ENCODE measurements at places on chromosomes 16 and 17.

GRCh38 chr17:36092230-36092629 is 2.3 kb upstream of the CCL3 start:
- no peak for DNase-seq

DNA sequence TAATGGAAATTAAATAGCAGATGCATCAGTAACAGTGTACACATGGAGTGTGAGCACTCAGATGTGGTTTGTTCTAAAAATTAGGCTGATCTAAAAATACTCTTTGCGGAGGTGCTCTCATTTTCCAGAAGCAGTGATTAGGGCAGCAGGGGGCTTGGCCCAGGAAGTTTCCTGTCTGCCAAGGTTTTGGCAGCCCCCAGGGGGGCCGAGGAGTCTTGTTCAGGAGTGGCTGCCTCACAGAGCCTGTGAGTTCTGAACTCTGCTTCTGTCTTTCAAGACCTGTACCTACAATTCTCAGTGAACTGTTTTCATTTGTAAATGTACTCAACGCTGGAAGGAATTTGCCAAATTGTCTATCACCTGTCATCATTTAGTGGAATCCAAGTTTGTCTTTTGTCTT is 388.4 kb upstream of the CDH11 start:
- no peak for DNase-seq

GRCh38 chr16:2178321-2179106 is 17.9 kb downstream of the CASKIN1 start:
- no peak for DNase-seq

DNA sequence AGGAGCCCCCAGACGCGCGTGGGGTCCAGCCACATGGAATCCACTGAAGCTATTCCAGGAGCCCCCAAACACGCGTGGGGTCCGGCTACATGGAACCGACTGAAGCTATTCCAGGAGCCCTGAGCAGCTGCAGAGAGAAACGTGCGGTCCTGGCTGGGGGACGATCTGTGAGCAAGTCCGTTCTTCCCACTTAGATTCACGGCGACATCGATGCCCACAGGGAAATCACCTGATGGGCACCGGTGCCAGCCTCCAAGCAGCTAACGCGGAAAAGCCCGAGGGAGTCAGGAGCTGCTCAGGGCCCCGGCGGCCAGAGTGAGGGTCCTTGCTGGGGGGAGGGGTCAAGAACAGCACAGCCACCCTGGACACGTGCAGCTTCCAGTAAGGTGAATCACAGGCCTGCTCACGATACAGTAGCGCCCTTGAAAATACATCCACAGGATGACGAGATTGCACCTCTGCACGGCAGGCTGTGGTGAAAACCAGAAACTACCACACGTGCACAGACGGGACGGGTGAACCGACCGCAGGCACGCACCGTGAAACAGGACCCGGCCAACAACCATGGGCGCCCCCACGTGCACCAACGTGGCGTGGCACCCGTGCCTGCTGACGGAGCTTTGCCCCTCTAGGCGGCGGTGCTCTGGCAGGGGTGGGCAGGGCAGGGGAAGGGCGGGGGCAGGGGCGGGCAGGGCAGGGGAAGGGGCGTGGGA is 77.7 kb upstream of the GNG13 start:
- no peak for DNase-seq

- DNase-seq = no peak
Observed at GRCh38 chr17:7465597-7466275, 13.7 kb downstream of the ZBTB4 start.

- DNase-seq = peak; percentile 57
Observed at GRCh38 chr17:4980644-4981216, 6.7 kb downstream of the CAMTA2 start.

DNA sequence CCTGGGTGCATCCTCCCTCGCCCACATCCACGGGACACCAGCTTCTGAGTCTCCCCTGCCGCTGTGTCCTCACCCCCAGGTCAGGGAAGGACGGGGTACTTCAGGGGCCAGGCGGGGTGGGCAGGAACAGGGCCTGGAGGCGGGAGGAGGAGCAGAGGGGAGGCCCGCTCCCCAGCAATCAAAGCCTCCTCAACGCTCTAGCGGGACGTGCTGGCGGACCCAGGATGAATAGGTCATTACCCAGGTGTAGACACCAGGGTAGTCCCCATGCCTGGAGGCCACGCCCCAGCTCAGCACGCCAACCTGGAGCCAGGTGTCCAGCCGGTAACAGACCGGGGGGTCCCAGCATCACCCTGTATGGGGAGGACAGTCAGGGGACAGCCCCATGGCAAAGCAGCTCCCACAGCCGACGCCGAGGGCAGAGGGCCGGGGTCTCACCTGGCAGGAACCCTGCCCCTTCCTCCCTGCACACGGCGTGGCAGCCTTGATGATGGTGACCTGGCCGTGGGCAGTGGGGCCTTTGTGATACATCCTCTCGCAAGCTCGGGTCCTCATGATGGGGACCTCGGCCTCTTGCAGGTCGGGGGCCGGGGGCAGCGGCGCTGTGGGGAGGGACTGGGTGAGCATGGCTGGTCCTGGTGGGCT is 24.2 kb downstream of the TPSD1 start:
- no peak for DNase-seq

DNA sequence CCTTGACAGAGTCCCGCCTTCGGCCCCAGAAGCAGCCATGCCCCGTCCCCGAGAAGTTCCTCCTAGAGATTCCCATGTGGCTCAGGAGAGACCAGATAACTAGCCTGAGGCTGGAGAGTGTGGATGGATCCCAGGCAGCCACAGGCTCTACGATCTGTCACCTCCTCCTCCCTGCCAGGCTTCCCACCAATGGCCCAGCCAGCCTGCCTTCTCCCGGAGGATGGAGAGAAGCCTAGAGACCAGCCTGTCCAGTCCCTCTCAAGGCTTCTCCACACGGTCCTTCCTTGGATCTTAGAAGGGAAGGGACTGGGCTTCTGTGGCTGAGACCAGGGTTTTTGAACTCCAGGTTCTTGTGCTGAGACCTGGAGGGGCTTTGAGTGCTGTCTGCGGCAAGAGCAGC is 1.6 kb upstream of the SMTNL2 start:
- no peak for DNase-seq

DNA sequence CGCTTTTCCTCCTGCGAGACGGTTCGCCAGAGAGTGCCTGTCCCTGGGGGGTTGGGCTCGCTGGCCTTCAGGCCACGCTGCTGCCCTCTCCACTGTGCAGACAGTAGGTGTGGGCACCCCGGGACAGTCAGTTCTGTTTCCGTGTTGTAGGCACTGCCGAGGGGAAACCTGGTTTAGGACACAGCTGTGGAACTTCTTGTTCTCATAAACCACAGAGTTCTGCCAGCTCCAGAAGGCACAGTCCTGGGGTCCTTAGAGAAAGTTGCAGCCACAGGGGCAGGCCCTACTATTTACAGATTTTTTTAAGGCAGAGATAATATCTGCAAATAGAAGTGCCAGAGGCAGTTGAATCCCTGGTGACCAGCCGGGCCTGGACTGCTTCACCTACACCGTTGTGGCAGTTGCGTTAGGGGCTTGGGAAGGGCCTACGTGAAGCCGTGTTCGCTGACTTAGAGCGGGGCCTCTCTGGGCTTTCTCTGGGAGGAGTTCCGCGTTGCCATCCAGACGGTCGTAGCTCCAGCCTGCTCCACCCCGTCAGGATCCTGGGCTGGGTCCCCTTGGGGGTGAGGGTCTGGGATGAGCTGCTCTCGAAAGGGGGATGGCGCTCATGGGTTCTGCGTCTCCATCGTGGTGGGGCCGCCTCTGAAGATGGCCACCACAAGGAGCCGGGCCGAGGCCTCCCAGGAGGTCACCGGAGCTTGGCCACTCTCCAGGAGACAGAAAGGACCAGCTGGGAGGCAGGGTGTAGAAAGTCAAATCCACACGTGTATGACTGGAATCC is 126.3 kb downstream of the BANP start:
- no peak for DNase-seq

DNA sequence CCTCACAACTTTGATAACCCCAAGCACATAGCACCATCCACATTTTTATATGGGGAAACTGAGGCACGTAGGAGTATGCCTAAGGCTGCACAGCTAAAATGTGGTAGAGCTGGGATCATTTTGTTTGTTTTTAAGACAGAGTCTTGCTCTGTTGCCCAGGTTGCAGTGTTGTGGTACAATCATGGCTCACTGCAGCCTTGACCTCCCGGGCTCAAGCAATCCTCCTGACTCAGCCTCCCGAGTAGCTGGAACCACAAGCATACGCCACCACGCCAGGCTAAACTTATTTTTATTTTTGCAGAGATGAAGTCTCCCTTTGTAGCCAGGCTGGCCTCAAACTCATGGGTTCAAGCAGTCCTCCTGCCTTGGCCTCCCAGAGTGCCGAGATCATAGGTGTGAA is 81.0 kb upstream of the GSE1 start:
- DNase-seq = no peak

DNA sequence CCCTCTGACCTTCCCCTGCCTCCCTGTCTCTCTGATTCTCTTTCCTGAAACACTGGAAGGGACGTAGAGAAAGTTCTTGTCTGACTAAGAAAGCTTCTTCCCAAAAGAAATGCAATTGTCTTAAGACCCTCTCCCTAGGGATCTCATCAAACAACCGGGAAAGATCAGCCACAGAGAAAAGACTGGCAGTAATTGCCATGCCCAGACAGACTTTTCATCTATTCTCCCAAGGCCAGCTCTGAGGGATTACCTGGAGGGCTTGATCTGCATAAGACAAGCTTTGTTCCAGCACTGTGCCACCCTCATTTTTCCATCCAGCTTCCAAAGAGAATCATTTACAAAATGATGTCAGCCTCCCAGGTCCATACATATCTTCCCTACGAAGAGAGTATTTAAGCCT is 38.8 kb upstream of the HS3ST3A1 start:
- no peak for DNase-seq

GRCh38 chr17:4304417-4305027 is 40.7 kb upstream of the ANKFY1 start:
- peak; percentile 10 for DNase-seq

- DNase-seq = no peak
Observed at GRCh38 chr17:68427575-68427974, 29.7 kb downstream of the WIPI1 start.

DNA sequence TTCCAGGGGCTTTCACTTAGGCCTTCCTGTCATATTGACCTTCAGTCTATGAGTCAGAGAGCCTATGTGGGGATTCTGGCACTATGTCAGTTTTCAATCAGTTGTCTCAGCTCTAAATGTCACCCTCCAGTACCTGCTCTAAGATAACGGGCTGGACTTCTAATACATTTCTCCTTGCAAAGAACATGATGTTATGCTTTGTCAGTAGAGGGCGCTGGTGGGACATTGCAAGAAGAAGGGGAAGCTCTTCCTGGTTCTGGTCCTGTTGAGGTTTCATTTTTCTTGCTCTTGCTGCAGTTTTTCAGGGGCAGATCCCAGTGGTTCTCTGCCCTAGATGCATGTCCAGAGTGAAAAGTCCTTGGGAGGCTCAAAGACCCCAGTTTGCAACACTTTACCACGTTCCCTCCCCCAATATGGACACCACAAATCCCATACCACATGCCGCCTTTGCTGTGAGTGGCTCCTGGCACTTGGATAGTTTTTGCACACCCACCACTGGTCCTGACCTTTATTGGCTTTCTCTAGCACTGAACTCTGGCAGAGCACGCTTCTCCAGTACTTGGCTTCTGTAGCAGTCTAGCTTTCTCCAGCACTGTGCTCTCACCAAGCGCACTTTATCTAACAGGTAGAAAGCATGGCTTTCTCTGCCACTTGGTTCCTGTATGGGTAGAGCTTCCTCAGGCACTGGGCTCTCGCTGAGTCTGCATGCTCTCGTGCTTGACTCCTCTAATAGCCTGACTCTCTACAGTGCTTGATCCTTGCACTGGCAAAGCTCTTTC is 49.0 kb downstream of the BCL7C start:
- DNase-seq = peak; percentile 69

GRCh38 chr16:27444015-27444414 is 42.0 kb downstream of the IL21R start:
- DNase-seq = no peak

DNA sequence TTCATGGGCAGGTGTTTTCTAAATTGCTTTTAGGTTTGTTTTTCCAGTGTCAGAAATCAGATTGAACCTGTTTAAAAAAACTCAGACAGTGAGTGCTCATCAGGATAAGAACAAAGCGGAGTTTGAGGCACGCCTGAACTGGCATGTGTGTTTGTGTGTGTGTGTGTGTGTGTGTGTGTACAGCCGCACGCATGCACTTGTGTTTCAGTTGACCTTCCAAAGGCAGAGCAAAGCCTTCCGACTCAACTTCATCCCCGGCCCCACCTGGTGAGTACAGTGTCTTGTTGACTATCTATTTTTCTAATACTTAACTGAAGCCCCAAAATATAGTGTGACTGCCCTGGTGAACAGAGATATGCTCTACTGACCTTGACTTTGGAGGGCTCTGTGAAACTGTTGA is 225.1 kb downstream of the IRX3 start:
- DNase-seq = no peak

DNA sequence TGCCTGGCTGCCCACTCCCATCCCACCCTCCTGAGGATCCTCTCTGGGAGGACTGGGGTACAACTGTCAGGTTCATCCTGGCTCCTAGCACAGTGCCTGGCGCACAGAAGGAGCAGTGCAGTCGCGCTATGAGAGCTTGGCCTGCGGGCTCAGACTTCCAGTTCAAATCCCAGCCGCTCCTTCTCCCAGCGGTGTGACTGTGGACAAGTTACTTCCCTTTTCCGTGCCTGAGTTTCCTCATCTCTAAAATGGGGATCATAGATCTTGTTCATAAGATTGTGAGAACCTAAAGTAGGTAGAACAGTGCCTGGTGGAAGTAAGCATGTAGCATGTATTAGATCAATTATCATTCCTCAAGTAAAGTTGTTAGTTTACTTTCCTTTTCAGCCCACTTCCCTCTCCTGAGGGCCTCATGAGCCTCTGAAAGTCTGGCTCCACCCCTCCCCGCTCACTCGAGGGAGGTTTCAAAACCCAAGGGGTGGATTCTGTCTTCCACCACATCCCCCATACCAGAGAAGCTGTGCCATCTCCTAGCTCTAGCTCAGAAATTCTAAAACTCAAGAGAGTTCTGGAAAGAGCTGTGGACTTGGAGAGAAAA is 19.9 kb upstream of the COL1A1 start:
- DNase-seq = no peak

- peak; percentile 63 for DNase-seq
Observed at GRCh38 chr17:164303-165235, 16.9 kb downstream of the DOC2B start.

GRCh38 chr16:58511933-58512815 is 3.1 kb upstream of the SETD6 start:
- DNase-seq = no peak

- DNase-seq = no peak
Observed at GRCh38 chr17:31888124-31888523, 13.4 kb downstream of the UTP6 start.

DNA sequence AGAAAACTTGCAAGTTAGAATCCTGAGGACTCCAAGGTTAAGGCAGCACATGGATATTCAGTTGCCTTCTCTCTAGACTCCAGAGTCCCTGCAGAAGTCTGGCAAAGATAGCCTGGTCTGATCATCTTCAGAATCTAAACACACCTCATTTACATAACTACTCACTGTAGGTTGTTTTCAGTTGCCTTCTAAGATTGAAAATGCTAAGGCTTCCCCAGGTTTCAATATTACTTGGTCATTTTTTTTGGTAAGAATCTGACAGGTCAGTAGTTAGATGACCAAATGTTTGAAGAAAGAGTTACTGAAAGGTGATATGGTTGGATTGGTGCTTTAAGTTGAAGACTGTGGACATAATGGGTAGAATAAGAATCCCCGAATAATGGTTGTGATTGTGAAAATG is 205.4 kb upstream of the KCNJ16 start:
- no peak for DNase-seq

All from right renal pelvis (tissue), 4 donors.